ENCODE measurements at places on chromosomes 5 and 9. TPM values are rescaled to one million over a fixed set of nuclear protein-coding genes. Genes with fewer than 3 reads are reported as not detected.

GMCL2 gene
- total RNA-seq, result not detected

DMGDH gene
- 5.9 TPM for total RNA-seq

KIF24 gene
- 0.65 TPM for total RNA-seq

NEUROG1 gene
- not detected for total RNA-seq

SLC36A3 gene
- total RNA-seq, result not detected

DAB2 gene
- total RNA-seq, result 107 TPM

CEP120 gene
- total RNA-seq, result 21.2 TPM

OR2K2 gene
- not detected for total RNA-seq

KCNMB1 gene
- total RNA-seq, result 1.0 TPM

SLCO4C1 gene
- total RNA-seq, result 0.17 TPM
